ENCODE measurements at places on chromosomes 3 and 15. TPM values are rescaled to one million over a fixed set of nuclear protein-coding genes. Genes with fewer than 3 reads are reported as not detected.

LRIG1 gene
- 55.4 TPM for total RNA-seq

FETUB gene
- total RNA-seq: not detected

C3orf85 gene
- total RNA-seq: 31.9 TPM

ARHGAP31 gene
- 10.7 TPM for total RNA-seq

DUOX2 gene
- 3.9 TPM for total RNA-seq

TGM4 gene
- total RNA-seq: not detected

- DNase-seq: no peak
Measured at GRCh38 chr15:38588672-38589071, 24.1 kb upstream of the RASGRP1 start.

- no peak for DNase-seq
Measured at GRCh38 chr15:98580572-98580971, 67.8 kb upstream of the IGF1R start.

DNA sequence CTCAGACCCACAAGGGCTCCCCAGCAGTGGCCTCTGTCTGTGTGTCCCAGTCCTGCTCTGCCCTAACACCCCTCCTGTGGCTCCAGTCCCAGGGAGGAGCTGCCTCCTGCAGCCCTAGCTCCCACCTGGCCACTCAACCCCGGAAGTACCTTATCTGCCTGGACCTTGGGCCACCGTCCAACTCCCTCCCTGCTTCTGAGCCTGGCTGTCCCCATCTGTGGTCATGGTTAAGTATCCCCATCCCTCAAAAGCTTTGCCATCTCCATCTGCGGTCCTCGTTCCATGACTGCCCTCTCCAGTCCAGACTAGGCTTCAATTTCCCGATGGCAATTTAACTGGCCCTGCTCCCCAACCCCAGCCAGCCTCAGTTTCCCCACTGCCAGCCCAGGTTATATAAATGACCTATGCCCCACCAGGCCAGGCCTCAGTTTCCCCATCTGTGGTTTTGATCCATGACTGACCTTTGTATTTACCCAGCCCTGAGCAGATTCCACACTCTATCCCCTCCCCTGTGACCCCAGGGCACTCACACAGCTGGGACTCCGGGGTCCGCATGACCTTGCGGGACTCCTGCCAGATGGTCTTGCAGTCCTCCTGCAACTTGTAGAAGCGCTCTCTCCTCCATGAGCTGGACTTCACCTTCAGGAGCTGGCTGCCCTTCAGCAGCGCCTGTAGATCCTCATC is 9.6 kb downstream of the PLCD1 start:
- DNase-seq: no peak

GRCh38 chr3:107548601-107549000 is 25.8 kb downstream of the BBX start:
- no peak for DNase-seq

- DNase-seq: no peak
Measured at GRCh38 chr3:120192159-120192558, 92.9 kb downstream of the GPR156 start.

- DNase-seq: no peak
Measured at GRCh38 chr3:64291345-64291744, 66.1 kb upstream of the PRICKLE2 start.

DNA sequence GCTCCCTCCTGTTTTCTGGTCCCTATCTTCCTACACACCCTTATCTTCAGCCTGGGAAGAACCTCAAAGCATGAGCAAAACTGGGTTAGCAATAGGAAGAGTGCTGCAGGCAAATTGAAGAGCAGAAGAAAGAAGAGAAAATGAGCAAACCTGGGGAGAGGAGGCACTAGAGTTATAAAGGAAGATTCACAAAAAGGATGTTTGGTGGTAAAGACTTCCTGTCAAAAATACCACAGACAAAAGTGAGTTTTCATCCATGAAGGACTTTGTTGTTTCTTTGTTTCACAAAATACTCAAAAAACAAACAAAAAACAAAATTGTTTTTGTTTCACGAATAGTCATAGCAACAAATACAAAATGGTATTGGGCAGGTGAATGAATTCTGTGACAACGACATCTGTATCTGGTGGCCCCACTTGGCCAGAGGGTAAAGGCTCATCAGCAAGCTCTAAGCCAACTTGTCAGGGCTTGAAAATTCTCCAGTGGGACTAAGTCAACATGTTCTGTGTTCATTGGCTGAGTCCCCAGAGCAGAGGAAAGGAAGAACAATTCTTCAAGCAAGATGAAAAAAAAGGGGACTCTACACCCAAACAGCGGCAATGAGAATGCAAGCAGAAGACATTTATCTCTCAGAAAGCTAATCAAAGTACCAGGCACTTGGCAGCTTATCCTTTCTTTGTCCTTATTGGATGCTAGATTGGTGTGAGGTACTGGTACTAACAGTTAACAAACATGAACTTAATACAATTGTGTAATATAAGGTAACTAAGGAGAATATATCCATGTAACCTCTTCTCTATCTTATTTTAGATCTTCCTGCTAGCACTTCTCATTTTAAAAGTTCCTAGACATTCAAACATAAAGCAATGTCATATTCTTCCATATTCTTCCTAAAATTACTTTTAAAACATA is 9.7 kb downstream of the ATP8B4 start:
- DNase-seq: no peak

- no peak for DNase-seq
Measured at GRCh38 chr15:59751552-59752413, 62.7 kb upstream of the BNIP2 start.

DNA sequence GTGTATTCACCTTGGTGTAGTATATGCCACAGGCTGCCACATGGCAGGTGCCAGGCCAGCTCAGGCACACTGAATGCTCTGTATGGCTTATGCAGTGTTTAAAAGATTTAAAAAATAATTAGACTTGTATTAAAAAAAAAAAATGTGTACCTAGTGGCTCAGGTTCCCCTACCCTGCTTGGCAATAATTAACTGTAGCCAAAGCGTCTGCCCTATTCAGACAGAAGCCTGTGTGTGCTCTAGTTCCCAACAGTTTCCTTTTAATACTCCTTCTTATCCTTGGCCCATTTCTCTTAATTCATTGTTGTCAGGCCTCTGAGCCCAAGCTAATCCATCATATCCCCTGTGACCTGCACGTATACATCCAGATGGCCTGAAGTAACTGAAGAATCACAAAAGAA is 752.2 kb upstream of the CFAP20DC start:
- DNase-seq: no peak

GRCh38 chr15:60222404-60222803 is 175.4 kb downstream of the ANXA2 start:
- DNase-seq: no peak

DNA sequence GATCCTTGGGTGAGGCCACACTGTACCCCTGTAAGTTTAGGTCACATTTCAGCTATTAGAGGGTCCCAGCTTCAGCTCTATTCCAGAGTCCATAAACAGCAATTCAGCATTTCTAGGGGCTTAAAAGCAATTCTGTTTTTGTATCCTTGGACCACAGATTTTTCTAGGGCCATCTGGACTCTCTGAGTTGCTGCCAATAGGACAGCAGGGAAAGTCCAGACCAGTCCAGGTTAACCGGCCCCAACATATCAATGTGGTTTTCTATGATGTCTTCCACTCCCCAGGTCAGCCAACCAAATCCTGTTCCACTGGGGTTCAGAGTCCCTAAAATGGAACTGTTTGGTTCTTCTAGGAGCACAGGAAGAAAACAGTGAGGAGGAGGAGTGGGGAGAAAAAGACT is 40.0 kb downstream of the TYRO3 start:
- no peak for DNase-seq

DNA sequence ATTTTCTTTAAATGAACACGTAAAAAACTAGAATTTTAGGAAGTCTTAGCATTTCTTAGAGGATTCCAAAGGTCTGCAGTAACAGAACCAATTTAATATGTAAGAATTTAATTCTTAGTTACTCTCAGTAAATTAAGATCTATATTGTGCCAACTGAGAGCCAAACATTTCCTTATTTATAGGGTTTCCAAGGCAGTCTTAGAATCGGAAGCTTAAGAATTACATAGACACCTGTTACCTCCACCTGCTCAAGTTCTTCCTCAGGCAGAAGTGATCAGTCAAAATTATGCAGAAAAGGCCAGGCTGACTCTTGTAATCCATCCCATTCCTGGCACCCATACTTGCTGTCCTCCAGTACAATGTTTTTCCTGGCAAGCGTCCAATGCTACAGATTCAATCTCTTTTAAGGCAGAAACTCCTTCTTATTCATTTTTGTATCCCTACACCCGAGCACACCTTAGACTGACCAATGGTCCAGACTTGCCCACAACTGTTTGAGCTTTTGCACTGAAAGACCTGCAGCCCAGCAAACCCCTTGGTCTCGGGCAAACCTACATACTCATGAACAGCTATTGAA is 64.3 kb downstream of the NCEH1 start:
- no peak for DNase-seq

DNA sequence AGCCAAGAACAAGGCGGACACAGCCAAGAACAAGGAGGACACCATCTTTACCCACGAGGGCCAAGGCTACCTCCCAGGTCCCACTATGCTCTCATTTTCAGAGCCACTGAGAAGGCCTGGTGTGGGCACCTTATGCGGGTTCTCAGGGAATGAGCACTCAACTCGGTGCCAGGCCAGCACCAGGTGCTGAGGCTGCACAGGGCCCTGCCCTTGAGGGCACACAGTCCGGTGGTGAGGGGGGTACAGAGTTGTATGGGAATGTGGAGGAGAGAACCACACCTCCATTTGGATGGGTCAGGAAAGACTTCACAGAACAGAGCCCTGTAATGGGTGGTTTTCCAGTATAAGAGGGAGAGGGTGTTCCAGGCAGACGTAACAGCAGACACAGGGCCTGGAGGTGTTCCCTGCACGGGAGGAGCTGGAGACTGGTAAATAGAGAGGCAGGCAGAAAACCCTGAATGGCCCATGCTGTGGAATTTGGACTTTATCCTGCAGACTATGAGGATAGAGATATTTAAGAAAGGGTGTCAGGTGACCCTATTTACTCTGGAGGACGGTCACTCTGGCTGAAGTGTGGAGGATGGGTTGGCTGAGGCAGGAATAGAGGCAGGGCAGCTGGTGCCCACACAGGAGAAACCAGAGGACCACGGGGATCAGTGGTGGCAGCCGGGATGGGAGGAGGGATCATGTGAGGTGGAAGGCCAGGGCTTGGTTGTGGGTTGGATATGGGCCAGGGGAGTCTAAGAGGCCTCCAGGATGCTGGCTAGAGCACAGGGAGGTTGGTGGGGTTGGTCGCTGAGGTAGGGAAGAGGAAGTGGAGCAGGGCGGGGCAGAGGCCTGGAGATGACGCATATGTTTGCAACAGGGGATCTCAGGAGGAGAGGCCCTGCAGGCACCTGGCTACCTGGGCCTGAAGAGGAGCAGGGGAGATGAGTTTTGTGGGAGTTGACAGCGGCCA is 34.6 kb downstream of the CRABP1 start:
- DNase-seq: peak; percentile 86

GRCh38 chr15:85137489-85138168 is 156.0 kb downstream of the PDE8A start:
- no peak for DNase-seq

GRCh38 chr15:81511138-81511537 is 137.1 kb upstream of the TMC3 start:
- no peak for DNase-seq

All from left colon (tissue), 2 donors.